ENCODE measurements at places on chromosomes 4 and X.

GRCh38 chrX:98263135-98263534, 1379.4 kb downstream of the RPA4 start:
- DNase-seq, result no peak

- DNase-seq, result no peak
These were observed 233.4 kb upstream of the STK26 start for GRCh38 chrX:131789664-131790063.

- DNase-seq, result peak; percentile 95
These were observed 21.0 kb upstream of the UBA6 start for GRCh38 chr4:67721770-67722597.

DNA sequence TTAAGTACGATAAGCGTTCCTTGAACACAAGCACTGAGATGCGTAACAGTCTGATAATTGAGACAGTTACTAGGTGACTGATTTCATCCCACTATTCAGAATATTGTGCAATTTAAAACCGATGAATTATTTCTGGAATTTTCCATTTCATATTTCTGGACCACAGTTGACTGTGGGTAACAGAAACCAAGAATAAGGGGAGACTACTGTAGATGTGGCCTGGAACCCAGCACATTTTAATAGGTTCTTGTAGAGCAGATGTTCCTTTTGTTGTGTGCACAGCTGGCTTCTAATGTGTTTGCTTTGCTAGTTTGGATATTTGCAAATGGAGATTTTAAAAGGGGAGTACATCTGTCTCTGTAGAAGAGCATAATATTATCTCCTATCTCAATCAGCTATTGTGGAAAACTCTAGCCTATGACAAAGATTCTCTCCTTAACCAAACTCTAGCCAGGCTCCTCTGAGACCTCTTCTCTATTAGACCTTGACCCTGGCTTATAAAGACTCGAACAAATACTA, 16.4 kb downstream of the NAAA start:
- no peak for DNase-seq

- DNase-seq, result no peak
These were observed 57.1 kb downstream of the CCDC149 start for GRCh38 chr4:24855741-24856140.
